ENCODE measurements at places on chromosomes 7 and 10. TPM values are rescaled to one million over a fixed set of nuclear protein-coding genes. Genes with fewer than 3 reads are reported as not detected.

- DNase-seq, result no peak
- H3K27me3 ChIP-seq, result no peaks in the 10 kb centered on the region
- H3K4me3 ChIP-seq, result no peak overlapping the region
- no peak overlapping the region for H3K27ac ChIP-seq
Observed at GRCh38 chr7:116052006-116052405, 21.4 kb upstream of the TFEC start.

GRCh38 chr7:40507166-40507565, 372.4 kb downstream of the SUGCT start:
- H3K4me3 ChIP-seq, result no peak overlapping the region
- no peak overlapping the region for H3K27ac ChIP-seq
- no peaks in the 10 kb centered on the region for H3K36me3 ChIP-seq
- H3K27me3 ChIP-seq, result no peaks in the 10 kb centered on the region

DNA sequence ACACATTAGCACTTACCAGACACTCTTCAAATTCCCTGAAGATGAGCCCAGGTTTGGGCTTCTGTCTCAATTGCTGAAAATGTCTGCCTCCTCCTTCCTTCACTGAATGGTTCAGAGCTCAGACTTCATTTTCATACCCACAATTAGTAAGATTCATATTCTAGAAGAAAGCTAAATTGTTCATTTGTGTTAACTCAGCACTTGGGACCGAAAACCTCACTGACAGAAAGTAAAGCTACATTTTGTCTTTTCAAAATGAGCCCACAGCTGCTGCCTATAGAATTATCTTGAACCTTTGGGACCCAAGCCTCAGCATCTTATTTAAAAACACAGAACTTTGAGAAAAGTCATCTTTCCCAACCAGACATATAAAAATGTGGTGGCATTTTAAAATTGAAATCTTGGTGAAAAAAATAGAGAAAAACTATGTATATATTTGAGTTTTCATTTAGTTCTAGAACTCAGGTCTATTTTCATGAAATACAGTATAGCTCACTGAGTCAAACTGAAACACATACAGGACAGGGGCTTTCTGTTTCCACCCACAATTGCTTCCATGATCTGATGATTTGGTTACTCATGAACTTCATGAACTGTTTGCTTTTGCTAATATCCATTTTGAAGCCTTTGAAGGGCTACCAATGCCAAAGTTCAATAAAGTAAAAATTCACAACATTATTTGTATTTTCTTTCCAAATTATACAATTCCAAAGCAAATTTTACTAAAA, 119.1 kb upstream of the PFKP start:
- H3K27ac ChIP-seq, result no peak overlapping the region
- peaks cover 7% of the 10 kb centered on the region for H3K4me1 ChIP-seq
- DNase-seq, result no peak
- peaks cover 2% of the 10 kb centered on the region for H3K36me3 ChIP-seq
- H3K4me3 ChIP-seq, result no peak overlapping the region
- peaks cover 64% of the 10 kb centered on the region for H3K27me3 ChIP-seq

DNA sequence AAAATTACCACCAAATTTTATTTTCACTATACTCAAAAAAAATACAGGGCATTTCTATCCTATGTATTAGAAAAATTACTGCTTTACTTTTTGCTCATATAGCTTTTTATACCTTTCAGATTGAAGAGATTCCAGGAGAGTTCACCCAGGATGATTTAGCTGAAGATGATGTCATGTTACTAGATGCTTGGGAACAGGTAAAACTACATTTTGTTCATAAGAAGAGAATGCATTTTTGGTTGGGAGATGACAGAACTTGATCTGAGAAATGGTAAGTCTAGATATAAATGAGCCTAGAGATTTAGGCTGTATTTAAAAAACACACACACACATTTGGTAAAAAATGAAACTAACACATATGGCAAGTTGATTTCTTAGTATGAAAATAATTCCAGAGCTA, 38.1 kb upstream of the ARL4A start:
- H3K27me3 ChIP-seq, result no peaks in the 10 kb centered on the region
- H3K4me1 ChIP-seq, result no peaks in the 10 kb centered on the region
- H3K36me3 ChIP-seq, result no peaks in the 10 kb centered on the region
- no peak overlapping the region for H3K27ac ChIP-seq
- no peak for DNase-seq

DNA sequence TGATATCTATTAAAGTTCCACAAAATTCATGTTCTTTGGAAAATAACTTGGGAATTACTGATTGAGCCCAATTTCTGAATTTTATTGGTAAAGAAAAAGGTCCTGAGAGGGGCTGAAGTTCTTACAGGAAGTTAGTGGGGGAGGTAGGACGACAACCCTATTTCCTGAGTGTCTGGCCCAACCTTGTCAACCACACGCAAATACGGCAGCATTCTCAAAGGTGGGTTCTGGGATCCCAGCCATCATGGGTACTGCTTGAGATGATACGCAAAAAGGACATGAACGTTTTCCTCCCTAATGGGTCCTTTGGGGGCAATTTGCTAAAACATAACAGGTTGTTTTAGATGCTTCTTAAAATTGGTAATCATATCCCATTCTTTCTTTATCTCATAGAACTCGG, 2.7 kb upstream of the PDCD4 start:
- peaks cover 62% of the 10 kb centered on the region for H3K4me1 ChIP-seq
- H3K4me3 ChIP-seq, result peak overlapping the region; percentile 92
- H3K36me3 ChIP-seq, result peaks cover 3% of the 10 kb centered on the region
- H3K27me3 ChIP-seq, result no peaks in the 10 kb centered on the region
- H3K27ac ChIP-seq, result peak overlapping the region; percentile 100

DNA sequence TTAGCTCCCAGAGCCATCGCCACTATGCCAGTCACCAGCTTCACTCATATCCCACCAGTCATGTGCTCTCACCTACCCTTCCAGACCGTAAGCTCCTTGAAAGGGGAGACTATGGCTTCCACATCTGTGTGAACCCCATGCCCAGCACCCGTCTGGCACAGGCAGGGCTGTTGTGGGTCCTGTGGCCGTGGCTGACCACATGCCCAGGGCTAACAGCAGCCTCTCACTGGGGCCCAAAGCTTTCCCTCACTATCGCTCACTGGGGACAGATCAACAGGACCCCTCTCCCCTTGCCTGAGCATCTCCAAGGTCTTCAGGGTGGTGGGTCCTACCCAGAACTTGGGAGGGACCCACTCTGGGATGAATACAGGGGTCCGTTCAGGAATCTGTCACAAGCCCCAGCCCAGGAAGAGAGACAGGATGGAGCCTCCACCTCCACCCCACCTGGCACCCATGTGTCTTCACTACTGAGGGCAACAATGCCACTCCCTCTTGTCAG, 303.9 kb downstream of the GRID1 start:
- H3K4me1 ChIP-seq, result no peaks in the 10 kb centered on the region
- H3K4me3 ChIP-seq, result no peak overlapping the region
- no peak for DNase-seq
- H3K27me3 ChIP-seq, result peaks cover 40% of the 10 kb centered on the region
- H3K27ac ChIP-seq, result no peak overlapping the region

- no peak overlapping the region for H3K27ac ChIP-seq
- H3K4me3 ChIP-seq, result no peak overlapping the region
- H3K4me1 ChIP-seq, result no peaks in the 10 kb centered on the region
Observed at GRCh38 chr10:117819304-117819703, 227.4 kb downstream of the RAB11FIP2 start.

DNA sequence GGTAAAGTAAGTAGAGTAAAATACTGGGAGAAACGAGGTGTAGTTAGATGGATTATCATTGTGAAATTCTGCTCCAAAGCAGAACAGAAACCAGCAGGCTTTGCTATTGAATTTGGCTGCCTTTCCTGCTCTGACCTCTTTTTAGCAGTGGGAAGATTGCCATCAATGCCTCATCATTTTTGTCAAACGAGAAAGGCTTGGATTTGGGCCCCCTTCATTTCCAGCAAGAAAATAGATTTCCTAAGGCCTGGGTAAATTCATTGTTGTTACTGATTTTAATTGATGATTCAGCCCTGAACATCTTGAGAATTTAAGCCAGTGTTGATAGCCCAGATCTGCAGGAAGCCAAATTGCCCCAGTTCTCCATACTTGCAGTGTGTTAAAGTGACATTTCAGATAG, 35.2 kb upstream of the ASAH2 start:
- no peaks in the 10 kb centered on the region for H3K36me3 ChIP-seq
- H3K4me3 ChIP-seq, result no peak overlapping the region
- no peaks in the 10 kb centered on the region for H3K4me1 ChIP-seq
- DNase-seq, result no peak
- H3K27ac ChIP-seq, result no peak overlapping the region

DNA sequence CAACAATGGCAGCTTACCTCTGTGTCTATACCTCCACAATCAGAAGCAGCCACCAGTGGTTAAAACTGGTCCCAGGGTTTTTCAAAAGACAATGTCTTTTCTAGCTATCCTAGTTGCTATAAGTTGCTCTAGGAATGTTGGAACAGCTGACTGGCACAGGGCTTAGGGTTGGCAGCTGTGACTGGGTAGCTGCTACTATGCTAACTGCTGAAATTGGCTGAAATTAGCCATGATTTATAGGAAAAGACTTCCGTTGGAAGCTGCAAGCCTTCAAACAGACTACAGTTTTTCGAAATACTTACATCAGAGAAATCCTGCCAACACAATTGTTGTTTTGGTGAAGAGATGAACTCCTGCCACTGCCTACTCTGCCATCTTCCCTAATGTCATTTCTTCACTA, 102.3 kb downstream of the MKX start:
- no peaks in the 10 kb centered on the region for H3K4me1 ChIP-seq
- H3K36me3 ChIP-seq, result no peaks in the 10 kb centered on the region
- H3K4me3 ChIP-seq, result no peak overlapping the region
- no peak overlapping the region for H3K27ac ChIP-seq
- peaks cover 20% of the 10 kb centered on the region for H3K27me3 ChIP-seq

DNA sequence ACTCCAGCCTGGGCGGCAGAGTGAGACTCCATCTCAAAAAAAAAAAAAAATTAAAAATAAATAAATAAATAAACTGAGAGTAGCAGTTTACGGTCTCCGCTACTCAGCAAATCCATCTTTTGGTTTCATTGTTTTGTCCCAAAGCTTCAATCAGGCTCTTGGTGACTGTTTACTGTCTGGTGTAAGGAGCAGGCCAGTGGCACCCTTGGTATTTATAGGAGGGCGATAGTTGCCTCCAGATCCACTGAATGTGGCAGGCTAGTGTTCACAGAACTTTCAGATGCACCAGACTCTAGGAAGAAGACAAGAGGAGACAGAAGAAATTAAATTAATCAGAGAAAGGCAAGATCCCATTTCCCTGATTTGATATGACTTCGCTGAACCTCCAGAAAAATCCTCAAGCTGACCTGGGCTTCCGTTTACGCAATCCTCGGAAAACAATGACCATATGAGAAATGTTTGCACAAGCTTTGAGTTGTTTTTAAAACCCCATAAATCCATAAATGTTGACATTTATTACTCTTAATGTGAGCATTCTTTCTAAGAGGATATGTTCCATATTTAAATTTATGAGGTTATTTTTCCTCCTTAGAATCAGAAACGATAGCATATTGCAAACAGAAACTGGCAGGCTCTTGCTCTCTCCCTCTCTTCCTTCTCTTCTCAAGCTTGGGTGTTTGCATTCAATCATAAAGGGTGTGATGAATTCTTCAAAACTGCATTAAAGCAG, 7.1 kb upstream of the MUC3A start:
- no peak overlapping the region for H3K27ac ChIP-seq
- no peak for DNase-seq
- peaks cover 2% of the 10 kb centered on the region for H3K36me3 ChIP-seq
- peaks cover 2% of the 10 kb centered on the region for H3K4me1 ChIP-seq

DNA sequence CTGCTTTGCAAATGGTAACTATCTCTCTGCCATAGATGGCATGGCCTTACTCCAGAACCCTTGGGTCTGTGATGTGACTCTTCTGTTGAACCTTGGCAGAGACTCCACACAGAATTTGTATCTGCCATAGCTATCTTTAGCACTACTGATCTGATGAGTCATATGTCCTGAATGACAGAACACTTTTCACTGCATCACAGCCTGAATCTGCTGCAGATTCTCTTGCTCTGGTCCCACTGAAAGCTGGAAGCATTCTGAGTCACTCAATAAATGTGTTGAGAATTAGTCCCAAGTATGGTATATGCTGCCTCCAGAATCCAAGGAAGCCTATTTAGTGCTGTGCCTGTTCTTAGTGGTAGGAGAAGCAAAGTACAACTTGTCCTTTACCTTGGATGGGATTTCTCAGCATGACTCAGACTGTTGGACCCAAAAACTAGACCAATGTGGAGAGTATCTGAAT, 39.5 kb upstream of the ANKRD1 start:
- no peak overlapping the region for H3K4me3 ChIP-seq
- H3K4me1 ChIP-seq, result no peaks in the 10 kb centered on the region
- H3K27me3 ChIP-seq, result peaks cover 18% of the 10 kb centered on the region
- H3K36me3 ChIP-seq, result no peaks in the 10 kb centered on the region
- no peak for DNase-seq

DNA sequence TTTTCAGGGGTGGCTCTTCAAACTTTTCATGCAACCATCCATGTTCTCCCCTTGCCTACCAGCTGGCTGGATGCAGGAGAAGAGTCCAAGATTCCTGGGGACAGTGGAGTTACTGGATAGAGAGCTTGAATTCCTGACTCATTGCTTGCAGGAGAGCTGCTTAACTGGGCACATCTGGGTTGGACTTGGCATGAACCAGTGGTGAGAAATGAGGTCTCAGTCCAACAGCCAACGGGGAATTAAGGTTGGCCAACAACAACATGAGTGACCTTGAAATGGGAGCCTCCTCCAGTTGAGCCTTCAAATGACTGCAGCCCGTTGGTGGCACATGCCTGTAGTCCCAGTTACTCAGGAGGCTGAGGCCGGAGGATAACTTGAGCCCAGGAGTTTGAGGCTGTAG, 58.1 kb upstream of the OPN4 start:
- DNase-seq, result no peak
- H3K27me3 ChIP-seq, result no peaks in the 10 kb centered on the region
- no peak overlapping the region for H3K4me3 ChIP-seq
- H3K4me1 ChIP-seq, result peaks cover 10% of the 10 kb centered on the region
- H3K27ac ChIP-seq, result no peak overlapping the region
- H3K36me3 ChIP-seq, result no peaks in the 10 kb centered on the region

DNA sequence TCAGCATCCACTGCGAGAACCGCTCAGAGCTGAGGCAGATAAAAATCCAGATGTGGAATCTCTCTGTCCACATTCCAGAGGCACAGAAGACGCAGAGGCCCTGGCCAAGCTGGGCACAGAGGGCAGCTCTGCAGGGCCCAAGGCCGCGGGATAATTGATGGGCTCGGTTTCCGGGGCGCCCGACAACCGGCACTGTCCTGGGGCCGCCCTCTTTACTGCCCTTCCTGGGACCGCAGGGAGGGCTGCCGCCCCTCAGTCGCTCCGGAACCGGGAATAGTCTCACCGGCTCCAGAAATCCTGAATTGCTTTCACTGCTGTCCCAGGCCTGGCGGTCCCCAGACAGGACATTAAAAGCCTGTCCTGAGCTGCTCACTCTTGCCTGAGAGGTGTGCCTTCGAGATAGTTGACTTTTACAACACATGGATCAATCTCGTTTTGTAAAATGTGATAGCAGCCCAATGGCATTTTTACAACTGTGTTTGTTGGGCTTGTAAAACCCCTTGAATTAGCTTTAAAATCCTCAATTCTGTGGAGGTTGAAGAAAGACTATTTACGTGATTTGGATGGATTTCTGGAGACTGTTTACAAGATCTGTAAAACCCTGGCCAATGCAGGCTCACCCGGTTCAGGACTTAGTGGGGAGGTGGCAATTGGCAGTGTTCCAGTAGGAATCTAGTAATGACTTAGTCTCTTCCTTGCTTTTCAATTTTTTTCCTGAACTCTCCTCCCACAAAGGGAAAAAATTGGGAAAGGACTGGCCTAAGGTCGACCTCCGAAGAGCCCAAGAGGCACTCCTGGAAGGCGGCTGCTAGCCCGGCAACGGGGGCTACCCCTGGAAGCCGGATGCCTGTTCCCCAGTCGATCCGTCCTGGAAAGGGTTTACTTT, 1.4 kb upstream of the HOXA6 start:
- peaks cover 11% of the 10 kb centered on the region for H3K36me3 ChIP-seq
- H3K27ac ChIP-seq, result no peak overlapping the region
- H3K27me3 ChIP-seq, result peaks cover 86% of the 10 kb centered on the region
- H3K4me3 ChIP-seq, result no peak overlapping the region

Gene SFTPA2
- total RNA-seq, result not detected

Gene GALNT17
- not detected for total RNA-seq

Gene EN2
- total RNA-seq, result not detected

Gene KAZALD1
- not detected for total RNA-seq
